Urinary bladder (tissue), 4 donors: ENCODE measurements at places on chromosomes 1 and 21.

DNA sequence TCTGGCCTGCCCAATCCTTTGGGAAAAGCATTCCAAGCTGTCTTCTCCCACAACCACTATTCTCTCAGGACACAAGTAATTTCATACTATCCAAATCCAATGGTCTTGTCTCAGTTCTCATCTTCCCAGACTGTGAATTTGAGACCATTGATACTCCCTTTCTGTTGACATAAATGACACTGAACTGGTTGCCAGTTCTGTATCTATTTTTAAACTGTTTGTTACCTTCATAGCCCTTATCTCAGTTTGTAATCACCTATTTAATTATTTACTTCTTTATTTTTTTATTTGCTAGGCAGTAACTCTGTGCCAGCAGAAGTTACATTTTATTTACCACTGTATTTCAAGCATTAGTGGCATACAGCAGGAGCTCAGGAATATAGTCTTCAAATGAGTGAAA, 24.0 kb downstream of the TCEANC2 start:
- no peak for DNase-seq

DNA sequence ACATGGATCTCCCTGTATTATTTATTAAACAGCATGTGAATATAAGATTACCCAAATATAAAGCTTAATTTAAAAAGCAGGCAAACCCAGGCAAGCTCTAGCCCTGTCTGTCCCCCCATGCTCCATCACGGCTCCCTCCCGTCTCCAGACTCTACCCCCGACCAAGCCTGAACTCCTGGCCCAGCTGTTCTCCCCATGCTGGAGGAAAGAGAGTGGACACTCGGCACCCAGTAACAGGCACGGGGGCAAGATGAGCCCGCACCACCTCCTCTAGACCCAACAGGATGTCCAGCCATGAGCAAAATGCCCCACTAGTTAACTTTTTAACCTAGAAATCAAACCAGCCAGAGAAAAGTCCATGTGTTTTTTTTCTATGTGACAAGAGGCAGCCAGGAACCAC, 19.3 kb downstream of the SLC19A1 start:
- DNase-seq = no peak

- DNase-seq = no peak
Observed at GRCh38 chr21:45891388-45892155, 90.0 kb upstream of the COL6A1 start.

DNA sequence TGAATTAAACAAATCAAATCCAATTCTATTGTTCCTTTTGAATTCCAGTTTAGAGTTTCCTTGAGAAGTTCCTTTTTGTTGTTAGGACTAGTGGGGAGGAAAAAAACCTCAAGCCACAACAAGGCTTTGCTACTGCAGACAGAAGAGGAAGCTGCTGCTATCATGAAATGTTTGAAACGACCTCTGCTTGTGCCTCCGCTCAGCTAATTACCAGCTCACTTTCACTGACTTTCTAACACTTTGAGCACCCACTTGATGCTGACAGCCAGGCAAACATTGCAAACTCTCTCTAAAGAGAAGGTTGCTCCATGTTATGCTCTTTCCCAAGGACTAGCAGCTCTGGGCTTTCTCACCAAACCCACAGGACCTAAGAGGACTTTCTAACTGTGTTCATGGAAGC, 203.9 kb upstream of the PROX1 start:
- no peak for DNase-seq

DNA sequence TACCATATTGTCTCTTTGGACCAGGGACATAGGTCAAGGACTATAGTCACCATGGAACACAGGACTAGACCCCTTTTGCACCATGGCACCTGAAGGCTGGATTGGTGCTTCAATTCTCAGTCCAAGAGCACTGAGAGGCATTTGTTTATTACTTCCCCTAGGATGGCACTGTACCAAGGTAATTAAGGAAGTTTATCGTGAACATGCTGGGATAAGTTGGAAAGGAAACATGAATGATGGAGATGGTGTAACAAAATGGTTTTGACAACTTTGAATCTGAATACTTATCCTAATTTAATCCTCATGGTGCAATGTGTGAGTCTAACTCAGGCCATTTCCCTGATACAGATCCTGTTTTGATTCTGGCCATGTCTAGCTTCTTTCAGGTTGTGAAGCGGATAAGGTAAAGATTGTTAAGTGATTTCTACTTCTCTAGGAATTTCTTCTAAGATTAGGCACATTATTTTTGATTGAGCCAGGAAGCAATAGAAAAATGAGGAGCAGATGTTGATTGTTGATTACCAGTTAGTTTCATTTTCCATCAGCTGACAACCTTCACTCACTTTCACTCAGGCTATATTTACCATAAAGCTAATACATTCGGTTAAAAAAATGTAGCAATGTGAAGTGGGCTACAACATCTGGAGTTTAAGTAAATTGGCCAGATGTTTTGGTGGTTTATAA, 37.3 kb upstream of the SIPA1L2 start:
- DNase-seq = no peak

GRCh38 chr1:60589046-60589748, 493.2 kb upstream of the NFIA start:
- DNase-seq = no peak
